ENCODE measurements at places on chromosomes 2 and 18. TPM values are rescaled to one million over a fixed set of nuclear protein-coding genes. Genes with fewer than 3 reads are reported as not detected.

ERMN gene
- total RNA-seq, result not detected

GAD1 gene
- total RNA-seq, result 7.4 TPM

SESTD1 gene
- total RNA-seq, result 12.7 TPM

ALPI gene
- total RNA-seq, result not detected

DNA sequence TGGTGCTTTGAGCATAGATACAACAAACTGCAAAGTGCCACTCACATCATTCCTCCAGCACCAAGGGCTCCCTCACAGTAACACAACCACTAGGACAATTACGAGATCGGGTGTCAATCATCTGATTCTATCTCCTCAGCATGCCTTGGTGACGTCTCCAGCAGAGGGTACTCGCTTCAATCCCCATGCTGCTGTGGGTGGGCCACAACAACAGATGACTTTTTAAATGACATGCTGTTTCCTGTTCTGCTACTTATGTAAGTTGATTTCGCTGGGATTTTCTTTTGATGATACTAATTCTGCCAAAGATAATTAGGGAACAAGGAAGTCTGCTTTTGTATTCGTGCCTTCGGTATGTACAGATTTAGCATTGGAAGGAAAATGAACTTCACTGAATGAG lies 1113.0 kb downstream of the BCL11A start:
- DNase-seq, result no peak

DNA sequence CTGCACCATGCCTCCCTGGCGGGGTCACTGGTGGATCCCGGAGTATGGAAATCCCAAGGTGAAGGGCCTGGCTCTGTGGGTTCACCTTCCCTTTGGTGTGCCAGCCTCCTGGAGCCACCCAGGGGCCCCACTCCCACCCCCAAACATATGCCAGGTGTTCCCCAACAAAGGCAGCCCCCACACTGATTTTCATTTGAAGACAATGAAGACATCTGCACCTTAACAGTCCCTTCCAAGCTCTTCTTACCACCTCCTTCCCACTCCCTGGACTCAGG lies 11.7 kb downstream of the BIN1 start:
- peak; percentile 17 for DNase-seq

GRCh38 chr2:139924070-139924469 lies 1143.9 kb upstream of the NXPH2 start:
- no peak for DNase-seq

GRCh38 chr2:36707050-36707449 lies 10.5 kb downstream of the VIT start:
- DNase-seq, result no peak

DNA sequence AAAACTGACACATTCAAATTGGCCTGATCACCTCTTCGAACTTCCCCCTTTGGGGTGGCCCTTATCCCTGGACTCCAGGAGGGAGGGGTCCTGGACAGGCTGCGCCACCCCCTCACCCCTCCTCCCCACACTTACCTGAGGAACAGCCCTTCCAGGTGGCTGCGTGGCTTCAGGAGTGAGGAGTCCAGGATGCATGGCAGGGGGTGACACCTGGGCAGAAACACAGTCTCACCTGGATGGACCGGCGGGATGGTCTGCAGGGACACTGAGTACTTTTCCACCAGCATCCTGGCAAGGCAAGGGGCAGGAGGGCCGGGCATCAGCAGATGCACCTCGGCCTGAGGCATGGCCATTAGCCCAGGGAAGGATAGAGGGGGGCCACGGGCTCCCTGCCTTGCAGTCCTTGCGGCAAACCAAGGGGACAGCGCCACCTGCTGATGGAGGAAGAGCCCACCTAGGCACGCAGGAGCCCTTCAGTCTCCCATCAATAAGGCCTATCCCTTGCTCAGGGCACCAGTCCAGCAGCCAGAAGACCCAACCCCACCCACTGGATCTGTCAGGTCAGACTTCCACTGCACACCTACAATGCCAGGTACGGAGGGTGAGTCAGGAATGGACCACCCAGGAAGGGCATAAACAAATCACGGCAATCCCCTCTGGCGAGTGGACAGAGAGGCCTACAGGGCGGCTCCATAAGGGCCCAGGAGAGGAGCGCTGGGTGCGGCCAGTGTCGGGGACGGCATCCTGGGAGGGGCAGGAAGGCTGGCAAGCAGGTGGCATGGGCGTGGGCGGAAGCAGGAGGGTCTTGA lies 26.0 kb downstream of the FAM178B start:
- peak; percentile 90 for DNase-seq

- no peak for DNase-seq
These were observed 19.5 kb upstream of the WIPF1 start for GRCh38 chr2:174617120-174617519.

- no peak for DNase-seq
These were observed 58.4 kb upstream of the GREB1L start for GRCh38 chr18:21183670-21184069.

DNA sequence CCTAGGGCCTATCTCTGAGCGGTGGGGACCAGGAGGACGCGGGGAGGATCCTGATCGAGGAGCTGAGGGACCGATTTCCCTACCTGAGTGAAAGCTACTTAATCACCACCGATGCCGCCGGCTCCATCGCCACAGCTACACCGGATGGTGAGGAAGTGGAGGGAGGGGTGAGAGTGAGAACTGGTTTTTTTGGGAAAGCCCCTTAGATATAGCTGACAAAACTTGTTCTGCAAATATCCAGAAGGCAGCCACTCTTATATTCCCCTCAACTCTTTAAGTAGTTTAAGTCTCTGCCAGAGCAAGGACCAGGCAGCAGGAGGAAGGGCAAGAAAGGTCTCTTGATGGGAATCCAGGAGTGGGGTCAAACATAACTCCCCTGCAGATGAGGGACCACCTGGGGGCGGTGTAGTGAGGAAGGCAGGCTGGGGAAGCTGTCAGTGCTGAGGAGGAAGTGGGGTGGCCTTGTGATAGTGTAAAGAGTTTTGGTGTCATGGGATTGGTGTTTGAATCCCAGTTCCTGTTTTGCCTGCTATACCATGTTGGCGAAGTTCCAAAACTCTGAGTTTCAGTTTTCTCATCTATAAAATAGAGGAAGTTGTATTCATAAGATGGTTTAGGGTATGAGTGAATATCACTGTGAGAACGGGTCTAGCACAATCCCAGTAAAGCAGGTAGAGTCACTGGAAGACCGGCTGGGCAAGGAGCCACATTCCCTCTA lies 3.4 kb downstream of the NAGK start:
- DNase-seq, result no peak

DNA sequence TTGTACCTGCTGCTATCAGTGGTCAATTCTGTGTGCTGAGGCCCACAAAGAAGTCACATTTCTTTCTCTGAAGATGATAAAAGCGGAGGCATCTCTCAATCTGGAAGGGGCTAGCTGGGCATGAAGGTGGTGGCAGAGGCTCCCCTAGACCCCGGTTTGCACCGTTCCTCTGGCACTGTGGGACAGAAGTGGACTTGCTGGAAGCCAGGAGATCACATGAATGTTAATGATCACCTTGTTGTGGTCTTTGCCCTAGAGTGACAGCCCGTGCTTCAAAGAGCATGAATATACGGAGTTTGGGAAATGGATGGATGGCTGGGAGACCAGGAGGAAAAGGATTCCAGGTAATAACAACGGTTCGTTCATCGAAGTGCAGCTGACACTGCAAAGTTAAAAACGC lies 20.2 kb downstream of the ALLC start:
- no peak for DNase-seq

DNA sequence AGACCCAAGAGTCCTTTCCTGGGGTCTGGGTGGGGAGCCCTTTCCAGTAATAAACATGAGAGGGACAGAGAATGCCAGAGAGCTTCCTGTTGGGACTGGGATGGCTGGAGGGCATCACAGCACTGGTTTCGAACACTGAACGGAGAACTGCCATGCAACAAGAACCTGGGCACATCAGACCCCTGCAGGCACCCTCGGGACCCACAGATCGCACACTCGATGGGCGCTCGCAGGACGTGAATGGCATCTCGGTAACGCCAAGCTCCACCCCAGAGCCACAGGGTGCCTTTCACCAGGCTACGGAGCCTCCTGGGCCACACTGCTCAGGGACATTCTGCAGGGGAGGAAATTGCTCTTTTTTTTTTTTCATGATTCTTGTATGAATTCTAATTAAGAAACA lies 25.1 kb downstream of the SLC66A2 start:
- DNase-seq, result no peak

DNA sequence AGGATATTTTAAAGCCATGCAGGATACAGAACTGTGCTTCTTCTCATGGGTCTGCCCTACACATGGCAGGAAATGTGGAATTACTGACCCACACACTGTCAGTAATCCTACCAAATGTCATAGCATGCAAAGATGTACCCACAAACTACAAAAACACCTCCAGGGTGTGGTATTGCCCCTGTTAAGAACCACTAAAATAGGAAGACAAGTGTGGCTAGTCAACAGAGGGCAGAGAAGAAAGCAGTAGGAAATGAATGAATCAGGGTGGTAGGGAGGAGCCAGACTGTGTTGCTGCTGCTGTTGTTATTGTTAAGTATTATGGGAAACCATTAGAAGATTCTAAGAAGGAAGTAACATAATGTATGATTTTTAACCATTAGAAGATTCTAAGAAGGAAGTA lies 556.7 kb upstream of the ACVR2A start:
- DNase-seq, result no peak

Data from adrenal gland (tissue), 19 donors.